ENCODE measurements at places on chromosomes 6 and 20. TPM values are rescaled to one million over a fixed set of nuclear protein-coding genes. Genes with fewer than 3 reads are reported as not detected.

IER3 gene
- 46.4 TPM for total RNA-seq

NOX3 gene
- not detected for total RNA-seq

PRDM1 gene
- 1.3 TPM for total RNA-seq

- peak; percentile 54 for DNase-seq
Measured at GRCh38 chr20:38152175-38152620, 12.9 kb downstream of the TGM2 start.

DNA sequence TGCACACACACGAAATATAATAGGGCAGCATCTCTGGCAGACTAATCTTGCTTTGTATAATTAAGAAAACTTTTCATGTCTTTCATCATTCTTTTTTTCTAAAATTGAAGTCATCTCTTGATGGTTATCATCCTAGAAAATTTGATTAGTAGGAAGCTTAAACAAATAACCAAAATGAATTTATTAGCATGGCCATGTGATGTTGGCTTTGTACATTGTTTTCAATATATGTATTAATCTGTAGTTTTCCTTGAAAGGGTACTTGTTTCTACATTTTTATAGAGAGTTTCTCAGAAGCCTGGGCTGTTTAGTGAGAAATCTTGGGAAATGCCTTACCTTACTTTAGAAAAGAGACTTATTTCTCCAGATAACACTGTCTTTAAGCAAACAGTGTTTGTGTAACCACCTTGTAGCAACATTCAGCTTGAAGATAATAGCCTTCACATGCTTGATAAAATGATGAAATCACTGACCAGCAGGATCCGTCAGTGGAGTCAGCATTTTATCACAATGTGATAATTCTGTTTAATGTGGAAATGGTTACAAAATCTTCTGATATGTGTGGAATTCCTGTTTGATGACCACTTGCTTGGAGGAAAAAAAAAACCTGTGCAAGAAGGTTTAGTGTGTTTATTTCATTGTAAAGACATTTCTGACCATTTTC is 147.8 kb downstream of the MACROD2 start:
- DNase-seq: no peak

DNA sequence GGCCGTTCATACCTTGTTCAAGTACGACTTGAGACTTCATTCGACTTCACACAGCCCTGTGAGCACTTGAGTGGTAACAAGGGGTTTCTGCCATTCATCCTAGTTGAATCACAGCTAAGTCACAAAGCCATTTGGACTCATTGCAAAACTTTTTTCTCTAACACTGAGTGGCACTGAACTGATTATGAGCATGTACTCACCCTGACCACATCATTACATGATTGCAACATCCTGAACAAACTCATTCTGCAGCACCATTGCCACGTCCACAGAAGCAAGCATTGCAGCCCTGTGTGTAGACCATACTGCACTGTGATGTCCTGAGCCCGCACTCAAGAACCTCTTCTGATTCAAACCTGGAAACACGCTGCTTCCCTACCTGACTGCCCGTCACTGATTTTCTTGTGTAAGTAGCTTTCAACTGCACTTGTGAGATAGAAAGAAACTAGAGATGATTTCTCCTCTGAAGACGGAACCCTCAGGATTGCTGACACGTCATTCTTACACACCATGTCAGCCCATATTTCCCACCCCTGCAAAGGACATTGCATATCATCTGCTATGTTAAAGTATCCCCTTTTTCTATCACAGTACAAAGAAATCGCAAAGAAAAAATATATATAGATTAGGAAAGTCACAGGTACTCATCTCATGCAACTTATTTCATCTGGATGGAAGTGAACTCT is 81.6 kb downstream of the C6orf118 start:
- no peak for DNase-seq

- no peak for DNase-seq
Measured at GRCh38 chr6:76615395-76615794, 542.9 kb upstream of the IMPG1 start.

- no peak for DNase-seq
Measured at GRCh38 chr6:18413381-18413780, 26.2 kb downstream of the RNF144B start.

GRCh38 chr6:22325481-22325880 is 28.6 kb upstream of the PRL start:
- no peak for DNase-seq

DNA sequence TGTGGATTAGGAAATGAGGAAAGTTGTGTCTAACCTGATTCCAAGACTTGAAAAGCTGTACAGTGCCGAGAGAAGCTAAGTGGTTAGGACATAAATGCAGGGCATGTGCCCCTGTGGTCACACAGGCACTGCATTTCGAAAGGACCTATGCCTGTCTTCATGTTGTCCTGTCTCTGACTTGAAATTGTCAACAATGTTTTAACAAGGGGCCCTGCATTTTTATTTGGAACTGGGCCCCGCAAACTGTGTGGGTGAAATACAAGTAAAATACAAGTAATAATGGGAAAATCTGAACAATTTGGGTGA is 38.8 kb downstream of the MRS2 start:
- no peak for DNase-seq

All from body of pancreas (tissue), 4 donors.